ENCODE measurements at places on chromosomes 2 and 18. TPM values are rescaled to one million over a fixed set of nuclear protein-coding genes. Genes with fewer than 3 reads are reported as not detected.

Gene AMER3
- total RNA-seq: not detected

Gene CD226
- 0.53 TPM for total RNA-seq

Gene ASIC4
- total RNA-seq: 0.12 TPM

Gene RGPD4
- total RNA-seq: under 0.01 TPM

Data from aortic smooth muscle cell (primary cell).